OCI-LY7 (cell line): ENCODE measurements at places on chromosomes 12 and 14. TPM values are rescaled to one million over a fixed set of nuclear protein-coding genes. Genes with fewer than 3 reads are reported as not detected.

- DNase-seq: no peak
Measured at GRCh38 chr14:103724116-103724515, 8.5 kb downstream of the ZFYVE21 start.

Gene ORAI1
- 19.1 and 20.1 TPM in 2 replicates for total RNA-seq

Gene ABCD2
- 1.9 and 2.4 TPM in 2 replicates for total RNA-seq

Gene TC2N
- total RNA-seq: not detected in 2 replicates

Gene LRIG3
- not detected in 2 replicates for total RNA-seq

- DNase-seq: no peak
Measured at GRCh38 chr12:75795125-75795524, 236.5 kb downstream of the PHLDA1 start.

Gene GLT1D1
- total RNA-seq: 0.32 and 0.41 TPM in 2 replicates
